SK-N-SH (cell line): ENCODE measurements at places on chromosomes 5 and 9. TPM values are rescaled to one million over a fixed set of nuclear protein-coding genes. Genes with fewer than 3 reads are reported as not detected.

ERCC8 gene
- 11.6 and 19.8 TPM in 2 replicates for polyA plus RNA-seq

C9orf50 gene
- 0.24 and 0.30 TPM in 2 replicates for polyA plus RNA-seq

NUDT12 gene
- polyA plus RNA-seq: 4.9 and 8.1 TPM in 2 replicates

TMEM174 gene
- polyA plus RNA-seq: not detected in 2 replicates

RNF20 gene
- polyA plus RNA-seq: 16.0 and 21.6 TPM in 2 replicates

HK3 gene
- polyA plus RNA-seq: 0.02 TPM in 2 replicates

GARIN3 gene
- polyA plus RNA-seq: not detected in 2 replicates

IFNA2 gene
- not detected in 2 replicates for polyA plus RNA-seq

- peaks cover 17% of the 10 kb centered on the region for H3K36me3 ChIP-seq
- DNase-seq: no peak
- H3K4me1 ChIP-seq: no peaks in the 10 kb centered on the region
- no peaks in the 10 kb centered on the region for H3K27me3 ChIP-seq
These were observed 82.6 kb upstream of the RASGRF2 start for GRCh38 chr5:80877592-80877991.

- peak overlapping the region; percentile 93 for H3K27ac ChIP-seq
- peaks cover 29% of the 10 kb centered on the region; the same call in 1 of the 2 replicates for H3K4me1 ChIP-seq
- H3K36me3 ChIP-seq: no peaks in the 10 kb centered on the region
- no peaks in the 10 kb centered on the region for H3K27me3 ChIP-seq
These were observed 7.3 kb upstream of the RHOBTB3 start for GRCh38 chr5:95723632-95724369.

- no peak for DNase-seq
- H3K36me3 ChIP-seq: no peaks in the 10 kb centered on the region
- H3K4me3 ChIP-seq: no peak overlapping the region
- no peak overlapping the region for H3K27ac ChIP-seq
- peaks cover 67% of the 10 kb centered on the region for H3K27me3 ChIP-seq
- H3K4me1 ChIP-seq: no peaks in the 10 kb centered on the region
These were observed 4.6 kb upstream of the SLC9A3 start for GRCh38 chr5:528629-529511.

DNA sequence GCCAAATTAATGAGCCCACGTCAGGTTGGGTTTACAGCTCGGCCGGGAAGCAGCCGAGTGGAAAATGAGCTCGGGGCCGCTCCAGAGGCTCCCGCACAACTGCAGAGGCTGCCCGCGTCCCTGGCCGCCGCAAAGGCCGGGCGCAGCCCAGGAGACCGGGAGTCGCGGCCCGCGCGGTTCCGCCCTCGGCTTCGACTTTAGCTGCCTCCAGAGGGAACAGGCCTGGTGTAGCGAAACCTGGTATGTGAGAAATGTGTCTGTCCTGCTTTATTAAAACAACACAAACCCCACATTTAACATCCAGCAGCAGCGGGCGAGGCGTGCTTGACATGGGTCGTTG lies 66.2 kb downstream of the FOXD1 start:
- H3K36me3 ChIP-seq: no peaks in the 10 kb centered on the region
- H3K27ac ChIP-seq: no peak overlapping the region
- peaks cover 5% of the 10 kb centered on the region; the same call in 1 of the 2 replicates for H3K4me1 ChIP-seq
- no peaks in the 10 kb centered on the region for H3K27me3 ChIP-seq
- no peak overlapping the region for H3K4me3 ChIP-seq

GRCh38 chr9:16727452-16728136 lies 142.9 kb downstream of the BNC2 start:
- H3K4me3 ChIP-seq: peak overlapping the region; percentile 66
- no peaks in the 10 kb centered on the region for H3K36me3 ChIP-seq
- H3K4me1 ChIP-seq: peaks cover 18% of the 10 kb centered on the region
- H3K27me3 ChIP-seq: no peaks in the 10 kb centered on the region
- H3K27ac ChIP-seq: peak overlapping the region; percentile 79
- no peak for DNase-seq

GRCh38 chr5:35477911-35478310 lies 139.8 kb upstream of the SPEF2 start:
- no peaks in the 10 kb centered on the region; the same call in 1 of the 2 replicates for H3K4me1 ChIP-seq
- no peak overlapping the region for H3K4me3 ChIP-seq
- H3K36me3 ChIP-seq: no peaks in the 10 kb centered on the region
- DNase-seq: no peak
- no peak overlapping the region for H3K27ac ChIP-seq
- H3K27me3 ChIP-seq: no peaks in the 10 kb centered on the region

DNA sequence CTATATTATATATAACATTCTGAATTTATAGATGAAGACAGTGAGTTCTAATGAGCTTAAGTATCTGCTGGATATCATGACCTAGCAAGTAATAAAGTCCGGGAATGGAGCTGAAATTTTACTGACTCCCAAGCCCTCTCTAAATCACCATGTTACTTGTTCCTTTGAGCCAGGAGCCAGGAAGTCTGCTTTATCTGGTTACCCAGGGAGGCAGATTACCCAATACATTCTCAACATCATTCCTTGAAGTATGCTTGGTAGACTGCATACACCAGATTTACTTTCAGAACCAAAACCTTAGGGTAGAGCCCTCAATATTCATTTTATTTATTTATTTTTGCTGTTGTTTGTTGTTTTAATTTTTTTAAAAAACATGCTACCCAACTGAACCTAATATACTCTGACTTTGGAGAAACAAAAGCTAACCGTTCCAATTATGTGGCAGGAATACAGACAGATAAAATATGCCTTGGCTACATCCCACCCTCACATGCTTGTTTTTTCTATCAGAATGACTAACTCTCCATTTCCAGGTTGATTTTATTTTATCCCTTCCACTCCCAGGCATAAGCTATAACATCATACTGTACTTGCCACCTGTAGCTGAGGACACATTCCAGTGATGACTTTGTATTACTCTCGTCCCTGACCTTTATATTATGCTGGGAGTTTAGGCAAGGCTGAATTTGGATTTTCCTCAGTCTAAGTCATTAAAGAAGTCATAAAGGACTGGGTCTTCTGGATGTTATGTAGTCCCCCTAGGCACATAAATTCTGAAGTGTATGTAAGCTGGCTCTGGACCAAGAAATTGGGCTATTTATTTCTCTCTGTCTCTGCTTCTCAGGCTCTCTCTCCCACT lies 82.0 kb downstream of the YIPF5 start:
- H3K27me3 ChIP-seq: no peaks in the 10 kb centered on the region
- DNase-seq: no peak
- H3K36me3 ChIP-seq: no peaks in the 10 kb centered on the region
- H3K4me1 ChIP-seq: no peaks in the 10 kb centered on the region
- no peak overlapping the region for H3K4me3 ChIP-seq

DNA sequence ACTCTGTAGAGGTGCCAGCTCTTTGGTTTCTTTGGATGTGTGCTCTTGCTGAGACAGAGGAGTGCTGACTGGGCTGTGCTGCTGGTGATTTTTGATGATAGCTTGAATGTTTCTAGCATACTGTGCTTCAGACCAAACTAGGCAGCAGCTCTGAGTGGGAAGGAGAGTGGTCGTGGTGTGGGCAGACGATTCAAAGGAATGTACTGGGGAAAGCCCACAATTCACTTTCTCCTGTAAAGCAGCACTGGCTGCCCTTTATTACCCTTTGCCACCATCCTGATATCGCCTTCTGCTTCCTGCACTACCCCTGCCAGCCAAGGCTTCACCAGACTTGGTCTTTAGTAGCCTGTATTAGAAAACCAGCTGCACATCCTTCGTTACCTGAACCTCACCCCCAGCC lies 45.3 kb downstream of the PRRC2B start:
- no peaks in the 10 kb centered on the region for H3K4me1 ChIP-seq
- H3K4me3 ChIP-seq: no peak overlapping the region

- no peak overlapping the region for H3K27ac ChIP-seq
- H3K4me1 ChIP-seq: no peaks in the 10 kb centered on the region
- no peaks in the 10 kb centered on the region for H3K36me3 ChIP-seq
- H3K27me3 ChIP-seq: no peaks in the 10 kb centered on the region
These were observed 43.5 kb upstream of the MPDZ start for GRCh38 chr9:13322828-13323550.

DNA sequence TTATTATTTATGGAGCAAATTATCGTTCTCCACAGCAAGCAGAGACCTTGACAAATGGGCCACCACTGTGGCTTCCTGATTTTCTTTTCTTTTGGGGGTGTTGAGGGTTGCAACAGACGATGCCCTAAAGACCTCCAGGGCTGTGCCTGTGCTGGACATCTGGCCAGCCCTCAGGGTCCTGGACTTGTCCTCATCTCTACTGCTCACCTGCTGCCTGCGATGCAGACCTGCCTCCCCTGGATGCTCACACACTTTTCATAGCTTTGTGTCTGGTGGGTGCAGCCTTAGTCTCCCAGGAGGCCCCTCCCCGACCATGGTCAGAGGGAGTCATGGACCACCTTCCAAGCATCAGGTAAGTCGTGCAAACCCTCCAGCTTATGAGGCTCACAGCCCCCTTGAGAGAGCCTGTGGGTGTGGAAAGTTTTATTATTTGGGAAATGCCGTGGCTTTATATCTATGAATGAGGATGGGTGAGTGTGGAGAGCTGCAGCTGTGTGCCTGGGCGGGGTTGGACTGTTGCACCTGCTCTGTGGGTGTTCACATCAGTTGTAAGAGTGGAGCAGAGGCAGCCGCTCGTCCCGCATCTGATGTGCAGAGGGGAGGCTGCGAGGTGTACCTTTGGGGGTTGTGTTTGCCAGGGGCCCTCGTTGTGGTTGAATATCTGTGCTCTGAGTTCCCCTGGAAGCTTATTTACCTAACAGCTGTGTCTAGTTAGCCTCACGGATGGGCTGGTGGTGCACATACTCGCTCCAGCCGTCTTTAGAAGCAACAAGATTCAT lies 126.3 kb upstream of the IRX4 start:
- no peaks in the 10 kb centered on the region for H3K36me3 ChIP-seq
- no peak for DNase-seq
- H3K27ac ChIP-seq: no peak overlapping the region
- H3K27me3 ChIP-seq: peaks cover 85% of the 10 kb centered on the region
- no peaks in the 10 kb centered on the region for H3K4me1 ChIP-seq

- no peaks in the 10 kb centered on the region for H3K36me3 ChIP-seq
- DNase-seq: no peak
- no peak overlapping the region for H3K27ac ChIP-seq
These were observed 161.4 kb upstream of the TRPC7 start for GRCh38 chr5:136526791-136527190.

GRCh38 chr9:131708226-131709002 lies 31.5 kb downstream of the RAPGEF1 start:
- peaks cover 22% of the 10 kb centered on the region; the same call in 1 of the 2 replicates for H3K4me1 ChIP-seq
- no peak for DNase-seq
- no peaks in the 10 kb centered on the region for H3K27me3 ChIP-seq
- H3K27ac ChIP-seq: no peak overlapping the region
- H3K4me3 ChIP-seq: no peak overlapping the region
- H3K36me3 ChIP-seq: no peaks in the 10 kb centered on the region

GRCh38 chr9:70927530-70927929 lies 193.9 kb downstream of the TRPM3 start:
- H3K27me3 ChIP-seq: no peaks in the 10 kb centered on the region
- no peak overlapping the region for H3K4me3 ChIP-seq
- H3K36me3 ChIP-seq: no peaks in the 10 kb centered on the region
- no peaks in the 10 kb centered on the region; the same call in 1 of the 2 replicates for H3K4me1 ChIP-seq

GRCh38 chr5:169131616-169132301 lies 169.2 kb downstream of the SLIT3 start:
- H3K27ac ChIP-seq: no peak overlapping the region
- H3K4me3 ChIP-seq: no peak overlapping the region
- H3K36me3 ChIP-seq: no peaks in the 10 kb centered on the region
- no peaks in the 10 kb centered on the region for H3K4me1 ChIP-seq
- DNase-seq: no peak

DNA sequence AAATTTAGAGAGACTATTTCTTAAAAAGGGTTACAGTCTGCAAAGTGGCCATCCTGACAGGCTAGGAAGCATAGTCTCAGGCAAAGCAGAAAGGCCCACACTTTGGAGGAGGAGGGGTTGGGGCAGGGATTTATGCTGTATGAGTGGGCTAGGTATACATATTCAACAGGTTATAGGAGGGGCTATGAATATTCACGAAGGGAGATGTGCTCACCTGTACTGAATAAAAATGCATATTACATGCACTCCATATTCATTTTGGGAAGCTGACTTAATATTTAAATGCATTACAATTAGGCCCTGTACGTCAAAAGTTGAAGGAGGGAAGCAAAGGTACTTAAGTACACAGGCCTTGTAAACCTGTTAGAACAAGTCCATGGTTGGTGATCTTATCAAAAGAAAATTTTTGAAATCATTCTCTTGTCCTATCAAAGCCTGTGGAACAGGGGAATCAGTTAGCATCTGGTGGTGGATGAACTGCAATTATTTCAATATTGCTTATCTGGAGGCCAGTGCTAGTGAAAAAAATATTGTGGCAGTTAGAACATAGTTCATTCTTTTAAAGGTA lies 1.6 kb downstream of the CENPP start:
- peaks cover 11% of the 10 kb centered on the region for H3K36me3 ChIP-seq
- H3K27me3 ChIP-seq: no peaks in the 10 kb centered on the region
- DNase-seq: no peak
- H3K4me1 ChIP-seq: peaks cover 17% of the 10 kb centered on the region

DNA sequence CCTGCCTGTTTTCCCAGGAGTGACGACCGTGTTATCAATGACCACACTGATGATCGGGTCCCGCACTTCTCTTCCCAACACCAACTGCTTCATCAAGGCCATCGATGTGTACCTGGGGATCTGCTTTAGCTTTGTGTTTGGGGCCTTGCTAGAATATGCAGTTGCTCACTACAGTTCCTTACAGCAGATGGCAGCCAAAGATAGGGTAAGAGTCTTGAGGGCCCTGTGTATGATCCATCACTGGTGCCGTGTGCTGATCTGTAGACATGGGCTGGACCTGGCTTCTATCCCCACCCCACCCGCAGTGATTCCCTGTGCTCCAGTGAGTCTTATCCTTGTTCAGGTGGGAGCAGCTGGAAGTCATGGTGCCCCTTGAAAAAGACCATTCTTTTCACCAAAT lies 26.0 kb downstream of the GABRP start:
- no peaks in the 10 kb centered on the region for H3K4me1 ChIP-seq
- H3K27me3 ChIP-seq: no peaks in the 10 kb centered on the region
- H3K4me3 ChIP-seq: no peak overlapping the region
- no peak overlapping the region for H3K27ac ChIP-seq
- H3K36me3 ChIP-seq: no peaks in the 10 kb centered on the region
- peak; percentile 41 for DNase-seq

- no peak overlapping the region for H3K27ac ChIP-seq
- H3K4me1 ChIP-seq: peaks cover 1% of the 10 kb centered on the region; the same call in 1 of the 2 replicates
- H3K4me3 ChIP-seq: no peak overlapping the region
- no peaks in the 10 kb centered on the region for H3K27me3 ChIP-seq
- no peak for DNase-seq
These were observed 110.2 kb upstream of the COL5A1 start for GRCh38 chr9:134531220-134531970.

DNA sequence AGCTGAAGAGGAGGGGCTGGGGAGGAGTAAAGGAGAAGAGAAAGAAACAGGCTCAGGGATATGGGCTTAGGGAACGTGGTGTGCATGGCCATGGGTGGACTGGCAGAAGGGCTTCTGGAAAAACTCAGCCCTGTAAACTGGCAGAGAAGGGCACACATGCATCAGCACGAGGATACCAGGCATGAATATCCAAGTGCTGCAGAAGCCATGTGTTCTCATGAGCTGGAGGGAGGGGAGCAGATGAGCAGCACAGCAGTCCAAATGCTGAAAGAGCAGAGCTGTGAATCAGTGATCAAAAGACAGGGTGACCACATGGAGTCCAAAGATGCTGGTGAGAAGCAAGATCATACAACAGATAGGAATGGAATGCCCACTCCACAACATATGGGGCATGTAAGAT lies 72.3 kb downstream of the SEMA5A start:
- DNase-seq: no peak
- H3K36me3 ChIP-seq: no peaks in the 10 kb centered on the region
- H3K27ac ChIP-seq: no peak overlapping the region
- no peak overlapping the region for H3K4me3 ChIP-seq
- no peaks in the 10 kb centered on the region for H3K4me1 ChIP-seq
